ENCODE measurements at places on chromosomes 2 and 18.
A peak's percentile ranks its signal among the peaks of the same experiment; 100 is the strongest.

DNA sequence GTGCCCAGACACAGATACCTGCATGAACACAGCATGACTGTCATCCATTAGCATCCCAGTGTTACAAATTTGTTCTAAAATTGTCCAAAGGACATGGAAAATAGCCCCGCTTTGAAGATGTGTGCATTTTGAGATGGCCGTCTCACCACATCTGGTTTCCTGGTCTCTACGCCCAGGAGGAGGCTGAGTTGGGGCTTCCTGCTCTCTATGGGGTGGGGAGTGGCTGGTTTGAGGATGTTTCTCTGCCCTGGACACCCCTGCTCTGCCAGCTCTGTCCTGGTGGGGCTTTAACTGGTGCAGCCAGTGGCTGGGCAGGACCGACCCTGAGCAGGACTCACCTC, 74.6 kb upstream of the SMAD7 start:
- DNase-seq = no peak

DNA sequence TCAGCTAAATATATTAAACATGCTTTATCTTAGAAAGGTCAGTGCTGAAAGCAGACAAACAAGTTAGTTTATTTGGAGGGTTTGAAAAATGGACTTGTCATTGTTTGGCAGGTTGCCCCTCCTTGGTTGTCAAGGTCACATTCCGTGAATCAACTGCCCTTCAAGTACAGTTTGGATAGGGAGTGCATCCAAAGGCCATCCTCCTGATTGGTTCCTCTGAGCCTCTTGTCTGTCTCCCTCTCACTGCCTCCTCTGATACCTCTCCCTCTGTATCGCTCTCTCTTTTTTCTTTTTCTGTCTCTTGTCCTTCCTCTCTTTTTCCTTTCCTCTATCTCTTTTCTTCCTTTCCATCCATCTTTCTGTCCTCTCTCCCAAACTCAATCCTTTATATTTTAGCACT, 5.4 kb downstream of the ITGAV start:
- no peak for DNase-seq

GRCh38 chr2:105102001-105102400, 64.1 kb downstream of the MRPS9 start:
- DNase-seq = no peak

- DNase-seq = no peak
Observed at GRCh38 chr2:240601831-240602160, 15.3 kb downstream of the CAPN10 start.

DNA sequence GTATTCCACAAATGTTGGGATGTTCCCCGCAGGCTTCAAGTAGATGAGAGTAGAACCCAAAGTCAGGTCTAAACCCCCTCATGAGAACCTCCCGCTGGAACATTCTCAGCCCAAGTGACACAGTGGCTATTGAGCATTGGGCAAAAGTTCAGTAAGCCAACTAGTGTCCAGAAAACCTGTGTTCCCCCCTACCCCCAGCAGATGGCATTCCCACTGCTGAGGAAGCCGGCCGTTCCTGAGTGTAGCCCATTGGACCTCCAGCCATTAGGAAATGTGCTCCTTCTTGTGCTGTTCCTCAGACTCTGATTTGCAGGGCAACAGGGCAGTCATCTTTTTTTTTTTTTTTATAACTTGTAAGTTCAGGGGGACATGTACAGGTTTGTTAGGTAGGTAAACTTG, 152.1 kb downstream of the NCK2 start:
- DNase-seq = no peak

DNA sequence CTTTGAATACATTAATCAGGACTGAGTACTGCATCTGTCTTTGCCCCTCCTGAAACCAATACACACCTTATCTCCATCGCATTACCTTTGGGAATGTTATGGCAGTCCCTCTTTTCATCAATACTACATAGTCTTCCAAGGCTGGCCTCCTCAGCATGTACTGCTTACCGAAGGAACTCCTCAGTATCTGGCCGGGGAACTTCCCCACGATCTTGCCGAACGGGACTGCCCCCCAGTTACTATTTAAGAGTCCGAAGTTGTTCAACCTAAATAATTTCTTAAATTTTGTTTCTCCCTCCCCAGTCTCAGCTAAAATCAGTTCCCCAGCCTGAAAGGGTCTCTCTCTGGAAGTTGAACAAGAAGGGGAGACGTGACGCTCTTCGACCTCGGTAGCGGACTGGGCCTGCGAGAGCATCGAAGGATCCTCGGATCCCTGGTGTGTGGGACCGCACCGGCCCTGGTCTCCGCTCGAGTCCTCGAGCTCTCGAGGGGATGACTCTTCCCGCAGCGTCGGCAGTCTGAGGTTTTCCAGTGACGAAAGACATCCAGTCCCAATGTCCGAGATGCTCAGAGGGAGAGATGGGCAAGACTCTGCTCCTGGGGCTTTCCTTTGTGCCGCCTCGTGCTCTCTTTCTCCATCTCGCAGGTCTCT, 489 bp downstream of the TRMT61B start:
- peak; percentile 41 for DNase-seq

DNA sequence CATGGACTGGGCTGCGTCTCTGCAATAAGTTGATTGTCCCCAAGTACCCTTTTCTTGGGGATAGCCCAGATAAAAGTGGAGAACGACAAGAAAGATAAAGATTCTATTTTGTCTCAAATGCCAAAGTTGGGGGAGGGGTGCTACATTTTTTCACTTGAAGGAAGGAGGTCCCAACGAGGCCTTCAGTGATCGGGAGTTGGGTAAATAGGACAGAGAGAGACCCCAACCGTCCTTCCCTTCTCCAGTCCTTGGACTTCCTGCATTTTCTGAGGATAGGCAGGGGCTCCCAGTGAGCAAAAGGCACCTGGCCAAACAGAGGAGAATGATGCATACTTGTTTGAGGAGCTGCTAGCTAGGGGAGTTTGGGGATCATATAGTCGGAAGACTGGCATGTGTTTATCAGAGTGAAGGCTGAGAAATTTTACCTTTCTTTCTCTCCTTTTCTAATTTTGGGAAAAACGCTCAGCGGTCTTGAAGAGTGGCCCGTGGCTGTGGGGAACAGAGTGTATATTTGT, 3.5 kb upstream of the EN1 start:
- DNase-seq = no peak

- DNase-seq = peak; percentile 73
Observed at GRCh38 chr18:76476665-76477561, 18.1 kb downstream of the ZNF516 start.

Data from CD14-positive monocyte (primary cell).